ENCODE measurements at places on chromosomes 7 and 10. TPM values are rescaled to one million over a fixed set of nuclear protein-coding genes. Genes with fewer than 3 reads are reported as not detected.

The ECHDC3 gene
- 132 TPM for polyA plus RNA-seq

The LBX1 gene
- not detected for polyA plus RNA-seq

GRCh38 chr10:30583778-30584415, 45.7 kb downstream of the LYZL2 start:
- DNase-seq: peak; percentile 59

DNA sequence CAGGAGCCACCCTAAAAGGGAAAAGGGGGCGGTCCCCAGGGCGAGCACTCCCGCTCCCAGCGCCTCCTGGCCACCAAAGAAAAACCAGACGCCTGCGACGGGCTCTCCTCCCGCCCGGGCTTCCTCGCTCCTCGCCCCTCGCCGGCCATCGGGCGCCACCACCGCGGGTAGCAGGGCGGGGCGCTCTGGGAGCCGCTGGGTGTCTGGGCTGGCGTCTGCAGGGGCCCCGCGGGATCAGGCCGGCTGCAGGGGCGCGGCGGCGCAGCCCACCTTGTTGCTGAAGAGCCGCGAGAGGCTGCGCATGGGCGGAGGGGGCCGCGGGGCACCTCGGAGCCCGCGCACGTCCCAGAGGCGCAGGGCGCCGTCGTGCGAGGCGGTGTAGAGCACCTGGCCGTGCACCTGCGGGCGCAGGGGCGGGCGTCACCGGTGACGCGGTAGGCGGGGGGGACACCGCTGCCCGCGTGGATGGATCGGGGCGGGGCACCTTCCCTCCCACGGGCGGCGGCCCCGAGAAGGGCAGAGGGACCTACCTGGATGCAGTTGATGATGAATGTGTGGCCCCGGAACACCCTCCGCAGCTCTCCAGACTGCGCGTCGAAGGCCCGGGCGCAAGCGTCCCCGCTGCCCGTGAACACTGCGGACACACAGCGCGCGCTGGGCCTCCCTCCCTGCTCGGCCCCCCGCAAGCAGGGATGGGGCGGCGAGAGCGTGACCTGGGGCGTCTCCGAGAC, 28.3 kb downstream of the WDR86 start:
- peak; percentile 61 for DNase-seq

DNA sequence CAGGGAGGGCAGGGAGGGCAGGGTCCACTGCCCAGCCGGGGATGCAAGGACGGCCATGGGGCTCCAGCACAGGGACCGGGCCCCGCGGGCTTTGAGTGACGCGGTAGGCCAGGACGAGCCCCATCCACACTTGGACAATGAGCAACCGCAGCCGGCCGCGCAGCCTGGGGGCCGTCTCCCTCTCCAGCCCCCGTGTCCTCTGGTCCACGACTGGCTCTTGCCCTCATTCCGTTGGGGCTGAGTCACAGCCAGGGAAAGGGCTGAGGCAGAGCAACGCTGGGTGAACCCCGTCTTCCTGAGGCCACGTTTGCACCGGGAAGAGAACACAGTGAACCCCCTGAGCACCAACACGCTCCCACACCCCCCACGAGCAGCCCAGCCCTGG, 23.7 kb downstream of the SHH start:
- no peak for DNase-seq

- DNase-seq: no peak
Measured at GRCh38 chr10:109941236-109941862, 18.0 kb upstream of the XPNPEP1 start.

Measured in kidney (tissue), 22 donors.